ENCODE measurements at places on chromosomes 11 and 22. TPM values are rescaled to one million over a fixed set of nuclear protein-coding genes. Genes with fewer than 3 reads are reported as not detected.
A peak's percentile ranks its signal among the peaks of the same experiment; 100 is the strongest.

- no peak for DNase-seq
Measured at GRCh38 chr11:12013781-12014180, 5.4 kb upstream of the DKK3 start.

GRCh38 chr11:97398246-97398645 is 1008.4 kb downstream of the JRKL start:
- no peak for DNase-seq

DNA sequence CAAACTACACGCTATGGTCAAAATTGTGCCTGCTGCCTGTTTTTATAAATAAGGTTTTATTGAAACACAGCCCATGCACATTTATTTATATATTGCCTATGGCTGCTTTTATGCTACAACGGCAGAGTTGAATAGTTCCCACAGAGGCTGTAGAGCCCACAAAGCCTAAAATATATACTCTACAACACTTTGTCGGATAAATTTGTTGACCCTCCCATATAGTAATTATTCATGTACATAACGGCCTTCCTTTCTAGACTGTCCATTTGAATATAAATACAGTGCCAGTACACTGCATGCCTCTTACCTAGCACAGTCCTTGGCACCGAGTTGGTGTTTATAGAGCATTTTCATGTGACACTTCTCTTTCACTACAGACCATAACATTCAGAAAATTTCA is 314.0 kb downstream of the LRRC4C start:
- no peak for DNase-seq

- no peak for DNase-seq
Measured at GRCh38 chr22:32685512-32685911, 116.0 kb upstream of the TIMP3 start.

DNA sequence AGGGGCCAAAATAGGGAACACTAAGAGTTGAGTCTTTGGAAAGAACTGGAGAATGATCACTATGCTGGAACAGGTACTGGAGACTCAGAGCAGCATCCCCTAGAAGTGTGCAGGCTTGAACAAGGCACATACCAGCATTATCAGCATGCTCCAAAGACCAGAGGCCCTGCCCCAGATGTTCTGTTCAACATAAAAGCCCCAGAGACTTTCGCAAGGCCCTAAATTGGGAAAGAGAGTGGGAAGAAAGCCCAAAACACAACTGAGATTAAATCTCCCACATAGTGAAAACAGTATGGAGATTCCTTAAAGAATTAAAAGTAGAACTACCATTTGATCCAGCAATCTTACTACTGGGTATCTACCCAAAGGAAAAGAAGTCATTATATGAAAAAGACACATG is 9.4 kb downstream of the CNGA4 start:
- DNase-seq: no peak

GRCh38 chr11:73275381-73275750 is 3.2 kb downstream of the P2RY6 start:
- no peak for DNase-seq

- DNase-seq: no peak
Measured at GRCh38 chr22:47301820-47302475, 539.5 kb downstream of the TBC1D22A start.

- DNase-seq: no peak
Measured at GRCh38 chr11:14018441-14018840, 55.9 kb downstream of the SPON1 start.

GRCh38 chr22:49205483-49205800 is 622.2 kb downstream of the BRD1 start:
- DNase-seq: peak; percentile 23

DNA sequence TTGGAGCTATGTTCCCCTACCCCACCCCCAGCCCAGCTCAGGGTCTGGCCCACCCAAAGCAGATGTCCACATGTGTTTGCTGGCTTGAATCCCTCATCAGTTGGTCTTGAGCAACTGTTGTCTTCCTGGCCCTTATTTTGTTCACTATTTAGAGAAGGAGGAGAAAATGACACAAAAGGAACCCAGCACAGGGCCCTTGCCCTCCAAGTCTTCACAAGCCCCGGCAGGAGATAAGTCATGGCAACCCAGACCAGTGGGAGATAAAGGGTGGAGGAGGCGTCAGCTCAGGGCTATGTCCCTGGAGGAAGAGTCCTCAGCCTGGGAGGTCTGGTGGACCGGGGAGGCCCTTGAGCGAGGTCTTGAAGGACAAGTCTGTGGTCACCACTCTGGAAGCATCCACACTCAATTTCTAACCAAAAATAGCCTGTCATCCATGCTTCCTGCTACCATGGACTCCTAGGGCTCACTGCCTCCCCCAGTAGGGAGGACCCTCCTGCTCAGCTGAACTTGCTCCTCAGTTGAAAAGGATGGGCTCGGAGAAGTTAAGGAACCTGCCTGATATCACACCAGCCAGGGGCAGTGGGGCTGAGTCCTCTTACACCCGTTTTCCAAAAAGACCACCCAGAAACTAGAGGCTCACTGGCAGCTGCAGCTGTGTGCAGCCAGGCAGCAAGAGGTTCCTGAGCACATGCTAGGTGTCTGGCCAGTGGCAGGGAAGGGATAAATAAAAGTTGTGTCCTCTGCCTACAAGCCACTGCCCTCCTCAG is 1.8 kb upstream of the RAB3IL1 start:
- peak; percentile 36 for DNase-seq

DNA sequence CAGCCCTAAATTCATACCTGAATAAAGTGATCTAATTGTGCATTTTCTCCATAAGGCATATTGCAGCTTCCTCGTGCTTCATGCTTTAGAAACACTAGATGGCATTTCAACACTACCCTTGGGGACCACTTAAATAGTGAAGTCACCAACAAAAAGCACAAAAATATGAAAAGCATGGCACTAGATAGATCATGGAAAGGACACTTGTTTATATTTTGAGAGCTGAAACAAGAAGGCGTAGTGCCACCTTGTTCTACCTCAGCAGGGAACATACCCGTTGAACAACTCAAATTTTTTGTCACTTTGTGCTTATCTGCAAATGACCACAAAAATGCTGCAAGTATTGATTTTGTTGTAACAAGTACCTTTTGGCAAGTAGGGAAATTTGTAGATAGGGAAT is 8.6 kb downstream of the TBCEL start:
- DNase-seq: no peak

DNA sequence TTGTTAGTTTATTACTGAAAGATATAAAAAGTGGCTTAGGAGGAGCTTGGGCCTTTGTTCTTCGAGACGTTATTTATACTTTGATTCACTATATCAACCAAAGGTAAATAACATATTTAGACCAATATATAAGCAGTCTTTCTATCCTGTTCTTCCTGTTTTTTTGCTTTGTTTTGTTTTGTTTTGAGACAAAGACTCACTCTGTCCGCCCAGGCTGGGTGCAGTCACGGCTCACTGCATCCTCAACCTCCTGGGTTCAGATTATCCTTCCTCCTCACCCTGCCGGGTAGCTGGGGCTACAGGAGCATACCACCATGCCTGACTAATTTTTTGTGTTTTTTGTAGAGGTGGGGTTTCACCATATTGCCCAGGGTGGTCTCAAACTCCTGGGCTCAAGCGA is 66.8 kb downstream of the ATM start:
- DNase-seq: no peak

DNA sequence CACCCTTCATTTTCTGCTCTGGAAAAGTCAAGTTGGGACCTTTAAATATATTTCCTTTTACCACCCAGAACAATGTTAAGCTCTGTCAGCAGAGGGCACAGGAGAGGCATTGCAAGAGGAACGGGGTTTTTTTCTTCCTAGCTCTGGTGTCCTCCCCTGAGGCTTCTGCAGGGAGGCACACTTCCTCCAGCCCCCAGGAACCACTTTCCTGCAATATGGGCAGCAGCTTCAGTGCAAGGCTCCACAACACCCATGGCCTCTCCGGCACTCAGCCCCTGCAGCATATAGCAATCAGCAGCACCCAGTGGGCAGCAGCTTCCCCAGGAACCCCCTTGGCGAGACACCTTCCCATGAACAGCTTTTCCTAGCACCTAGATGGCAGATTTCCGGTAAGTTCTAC is 101.4 kb downstream of the SYT9 start:
- no peak for DNase-seq

DNA sequence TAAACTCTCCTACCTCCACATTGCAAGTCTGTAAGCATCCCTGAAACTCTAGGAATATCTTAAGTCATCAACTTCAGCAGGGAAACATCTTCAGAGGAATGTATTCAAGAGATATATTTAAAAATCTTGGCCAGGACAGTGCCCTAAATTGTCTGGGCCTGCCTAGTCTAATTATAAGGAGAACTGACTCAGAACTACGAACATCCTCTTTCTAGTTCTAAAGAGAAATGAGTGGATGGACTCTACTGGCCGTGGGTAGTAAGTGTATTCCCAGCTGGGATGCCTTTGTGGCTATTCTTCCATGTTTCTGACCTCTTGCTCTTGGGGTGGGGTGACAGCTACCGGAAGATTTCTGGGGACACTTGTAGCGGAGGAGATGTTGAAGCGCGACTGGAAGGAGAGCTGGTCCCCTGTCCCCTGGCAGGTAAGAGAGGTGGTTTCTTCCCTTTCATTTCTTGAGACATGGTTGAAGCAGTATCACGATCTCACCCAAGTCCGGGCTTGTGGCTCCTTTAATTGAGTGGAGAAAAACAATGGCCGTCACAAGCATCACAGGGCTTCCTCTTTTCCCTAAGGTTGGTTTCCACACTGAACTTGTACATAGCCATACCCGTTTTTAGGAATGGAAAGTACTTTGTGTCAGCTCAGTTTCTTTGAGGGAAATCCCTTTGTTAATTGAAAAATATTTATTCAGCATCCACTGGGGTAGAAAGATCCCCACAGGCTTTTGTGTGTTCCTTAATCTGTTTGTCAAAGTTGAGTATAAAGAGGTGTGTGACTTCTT is 97.7 kb upstream of the SORL1-AS1 start:
- no peak for DNase-seq

DNA sequence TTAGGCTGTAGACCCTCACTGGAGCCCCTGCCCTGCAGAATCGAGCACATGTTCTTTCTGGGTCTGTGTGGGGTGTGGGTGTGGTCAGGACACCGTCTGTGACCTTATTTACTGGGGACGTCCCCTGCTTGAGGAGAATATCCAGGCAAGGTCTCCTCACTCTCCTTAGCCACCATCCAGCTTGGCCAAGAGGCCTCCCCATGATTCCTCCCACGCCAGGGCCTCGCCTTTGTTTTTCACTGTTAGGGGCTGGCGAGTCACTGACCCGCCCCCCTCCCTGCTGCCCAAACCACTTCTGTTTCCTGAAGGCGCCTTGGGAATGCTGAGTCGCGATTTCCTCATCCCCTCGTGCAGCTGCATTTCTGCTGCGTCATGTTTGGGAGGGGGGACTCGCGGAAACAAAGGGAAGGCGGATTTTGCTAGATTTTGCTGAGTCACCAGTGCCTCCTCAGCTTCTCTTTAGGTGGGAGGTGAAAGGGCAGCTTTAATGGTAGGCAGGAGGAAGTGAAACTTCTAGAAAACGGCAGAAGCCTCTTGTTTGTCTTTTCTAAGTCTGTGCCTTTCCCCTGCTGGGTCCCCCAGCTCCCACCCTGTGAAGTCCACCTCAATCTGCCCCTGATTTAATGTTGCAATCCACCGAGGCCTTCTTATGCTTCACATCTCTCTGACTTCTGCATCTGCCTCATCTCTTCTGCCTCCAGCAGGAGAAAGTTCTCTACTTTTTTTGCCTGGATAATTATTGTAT is 4.0 kb upstream of the HMOX1 start:
- DNase-seq: peak; percentile 94

DNA sequence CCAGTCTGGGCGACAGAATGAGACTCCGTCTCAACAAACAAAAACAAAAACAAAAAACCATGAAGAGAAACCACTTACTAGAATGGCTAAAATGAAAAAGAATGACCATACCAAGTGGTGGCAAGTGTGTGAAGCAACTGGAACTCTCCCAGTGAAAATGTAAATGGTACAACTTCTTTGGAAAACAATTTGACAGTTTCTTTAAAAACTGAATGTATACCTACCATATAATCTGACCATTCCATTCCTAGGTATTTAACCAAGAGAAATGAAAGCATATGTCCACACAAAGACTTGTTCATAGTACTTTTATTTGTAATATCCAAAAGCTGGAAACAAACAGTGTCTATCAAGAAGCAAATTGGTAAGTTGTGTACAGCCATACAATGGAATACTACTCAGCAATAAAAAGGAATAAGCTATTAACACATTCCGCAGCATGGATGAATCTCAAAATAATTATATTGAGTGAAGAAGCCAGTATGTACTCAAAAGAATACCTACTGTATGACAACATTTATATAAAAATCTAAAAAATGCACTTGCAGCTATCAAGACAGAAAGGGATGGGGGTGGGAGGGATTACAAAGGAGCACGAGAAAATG is 27.7 kb downstream of the DGCR2 start:
- no peak for DNase-seq

DNA sequence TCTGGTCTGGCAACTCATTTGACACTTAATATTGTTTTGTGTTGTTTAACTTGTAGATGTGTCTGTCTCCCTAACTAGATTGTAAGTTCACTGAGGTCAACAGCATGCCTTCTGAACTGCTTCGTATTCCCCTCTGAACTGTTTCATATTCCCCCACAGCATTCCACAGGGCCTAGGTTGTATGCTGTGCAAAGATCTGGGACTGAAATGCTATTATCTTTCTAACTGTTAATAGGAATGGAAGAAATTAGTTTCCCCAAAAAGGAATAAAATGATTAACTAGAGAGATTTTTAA is 38.2 kb downstream of the ZNRF3 start:
- no peak for DNase-seq

- no peak for DNase-seq
Measured at GRCh38 chr11:86570020-86570419, 102.4 kb downstream of the ME3 start.

GRCh38 chr11:130215531-130216220 is 56.1 kb downstream of the ST14 start:
- DNase-seq: no peak

DNA sequence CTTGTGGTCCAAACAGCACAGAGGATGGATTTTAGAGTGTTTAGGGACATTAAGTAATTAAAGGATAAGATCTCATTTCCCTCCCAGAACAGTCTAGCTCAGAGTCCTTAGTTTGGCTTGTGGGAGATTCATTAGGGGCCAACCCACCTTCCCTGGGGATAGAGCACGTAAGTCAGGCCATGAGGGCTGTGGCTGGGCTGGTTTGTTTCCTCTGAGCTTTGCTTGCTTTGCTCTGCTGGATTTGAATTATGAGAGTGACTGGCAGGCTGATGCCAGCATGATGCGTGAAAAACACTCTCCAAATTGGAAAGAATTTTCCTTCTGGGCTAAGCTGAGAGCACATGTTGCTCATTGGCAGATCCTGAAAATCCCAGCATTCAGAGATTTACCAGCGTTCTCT is 84.7 kb upstream of the HEPHL1 start:
- no peak for DNase-seq

GRCh38 chr22:35409783-35410662 is 10.1 kb downstream of the MCM5 start:
- no peak for DNase-seq

Gene OR51A4
- total RNA-seq: not detected

Gene MRE11
- total RNA-seq: 40.1 TPM

Gene KCNC1
- 0.26 TPM for total RNA-seq

Gene C11orf86
- 1.2 TPM for total RNA-seq

Gene OMP
- not detected for total RNA-seq

Gene ENTHD1
- total RNA-seq: not detected

Gene TPBGL
- total RNA-seq: 0.25 TPM

Gene SOX10
- 2.7 TPM for total RNA-seq

Gene CRYBB3
- 0.58 TPM for total RNA-seq

Data from H1 (cell line).